ENCODE measurements at places on chromosomes 6 and 20.

DNA sequence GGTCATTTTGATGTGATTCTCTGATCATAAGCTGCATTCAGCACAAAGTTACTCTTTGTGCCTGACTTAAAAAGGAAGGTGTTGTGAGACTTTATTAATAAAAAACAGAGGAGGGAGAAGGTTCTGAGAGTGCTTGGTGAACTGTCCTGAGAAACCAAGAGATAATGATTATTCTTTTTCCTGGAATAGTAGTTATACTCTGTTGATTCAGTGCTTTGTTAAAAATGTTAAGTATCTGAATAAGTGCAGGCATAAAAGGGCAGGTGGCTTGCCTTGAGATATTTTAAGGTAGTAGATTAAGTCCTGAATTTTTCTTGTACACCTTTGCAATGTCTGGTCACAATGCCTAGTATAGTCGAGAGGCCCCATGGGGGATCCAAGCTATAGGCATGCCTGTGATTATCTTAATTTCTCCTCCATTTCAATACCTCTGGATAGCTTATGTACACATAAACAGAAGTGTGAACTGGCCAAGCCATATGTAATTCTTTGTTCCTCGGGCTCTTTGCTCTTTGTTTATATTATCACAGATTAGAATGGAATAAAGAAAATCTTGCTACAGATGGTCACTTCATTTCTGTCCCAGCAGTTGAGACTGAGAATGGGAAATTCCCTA is 50.0 kb downstream of the SOBP start:
- DNase-seq: no peak

DNA sequence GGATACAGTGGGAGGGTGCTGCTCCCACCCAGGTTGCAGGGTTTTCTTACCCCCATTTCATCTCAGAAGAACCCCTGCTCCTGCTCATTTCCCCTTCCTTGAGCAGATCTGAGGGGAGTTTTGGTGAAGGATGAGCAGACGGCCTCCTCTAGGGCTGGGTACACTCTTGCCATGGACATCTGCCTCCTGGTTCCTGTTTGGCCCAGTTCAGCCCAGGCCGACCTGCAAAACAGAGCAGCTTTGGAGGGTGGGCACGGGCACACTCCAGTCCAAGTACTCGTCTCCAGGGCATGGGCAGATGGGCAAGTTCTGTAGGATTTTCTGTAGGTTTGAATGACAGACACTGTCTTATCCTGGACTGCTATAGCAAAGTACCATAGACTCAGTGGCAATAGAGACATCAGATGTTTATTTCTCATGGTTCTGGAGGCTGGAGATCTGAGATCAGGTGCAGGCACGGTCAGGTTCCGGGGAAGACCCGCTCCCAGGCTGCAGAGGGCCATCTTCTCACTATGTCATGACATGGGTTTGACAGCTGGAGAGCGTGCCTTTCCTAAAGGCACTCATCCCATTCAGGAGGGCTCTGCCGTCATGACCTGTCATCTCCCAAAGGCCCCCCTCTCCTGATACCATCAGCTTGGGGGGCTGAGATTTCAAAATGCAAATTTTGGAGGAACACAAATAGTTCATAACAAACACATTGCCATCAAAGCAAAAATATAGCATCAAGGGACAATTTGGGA is 6.2 kb downstream of the NPBWR2 start:
- DNase-seq: no peak

GRCh38 chr6:134663356-134663755 is 286.5 kb downstream of the ALDH8A1 start:
- no peak for DNase-seq

- no peak for DNase-seq
These were observed 86.5 kb upstream of the CST7 start for GRCh38 chr20:24862606-24863005.

DNA sequence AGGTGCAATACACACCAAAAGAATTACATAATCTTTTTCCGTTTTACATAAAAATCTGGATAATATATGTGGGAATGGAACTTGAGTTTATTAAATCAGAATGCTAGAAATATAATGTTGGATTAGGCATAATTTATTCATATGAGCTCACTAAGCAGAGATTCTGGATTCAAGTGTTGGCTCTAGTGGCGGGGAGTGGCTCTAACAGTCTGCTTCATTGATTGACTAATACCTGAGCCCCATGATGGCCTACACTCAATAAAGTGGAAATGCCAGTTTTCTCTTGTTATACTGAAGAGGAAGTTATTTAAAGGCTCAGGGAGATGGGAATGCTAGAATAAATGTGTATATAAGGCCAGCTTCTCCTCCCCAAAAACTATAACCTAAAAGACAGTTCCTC is 285.5 kb upstream of the MOCS1 start:
- DNase-seq: no peak

DNA sequence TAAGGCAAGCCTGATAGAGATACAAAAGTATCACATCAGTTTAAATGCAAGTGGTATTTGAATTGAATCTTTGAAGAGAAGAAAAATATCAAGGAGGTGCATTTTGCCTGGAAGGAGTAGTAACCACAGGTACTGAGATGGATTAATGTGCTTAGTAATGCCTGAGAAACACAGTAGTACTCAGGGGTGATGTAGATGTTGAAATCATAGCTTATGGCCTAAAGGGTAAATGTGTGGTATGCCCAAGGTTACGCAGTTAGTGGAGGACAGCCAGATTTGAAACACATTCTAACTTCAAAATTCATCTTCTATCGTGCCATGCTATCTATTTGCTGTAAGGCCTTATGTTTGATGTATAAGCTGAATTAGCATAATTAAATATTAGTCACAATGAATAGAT is 55.9 kb downstream of the STXBP5 start:
- no peak for DNase-seq

DNA sequence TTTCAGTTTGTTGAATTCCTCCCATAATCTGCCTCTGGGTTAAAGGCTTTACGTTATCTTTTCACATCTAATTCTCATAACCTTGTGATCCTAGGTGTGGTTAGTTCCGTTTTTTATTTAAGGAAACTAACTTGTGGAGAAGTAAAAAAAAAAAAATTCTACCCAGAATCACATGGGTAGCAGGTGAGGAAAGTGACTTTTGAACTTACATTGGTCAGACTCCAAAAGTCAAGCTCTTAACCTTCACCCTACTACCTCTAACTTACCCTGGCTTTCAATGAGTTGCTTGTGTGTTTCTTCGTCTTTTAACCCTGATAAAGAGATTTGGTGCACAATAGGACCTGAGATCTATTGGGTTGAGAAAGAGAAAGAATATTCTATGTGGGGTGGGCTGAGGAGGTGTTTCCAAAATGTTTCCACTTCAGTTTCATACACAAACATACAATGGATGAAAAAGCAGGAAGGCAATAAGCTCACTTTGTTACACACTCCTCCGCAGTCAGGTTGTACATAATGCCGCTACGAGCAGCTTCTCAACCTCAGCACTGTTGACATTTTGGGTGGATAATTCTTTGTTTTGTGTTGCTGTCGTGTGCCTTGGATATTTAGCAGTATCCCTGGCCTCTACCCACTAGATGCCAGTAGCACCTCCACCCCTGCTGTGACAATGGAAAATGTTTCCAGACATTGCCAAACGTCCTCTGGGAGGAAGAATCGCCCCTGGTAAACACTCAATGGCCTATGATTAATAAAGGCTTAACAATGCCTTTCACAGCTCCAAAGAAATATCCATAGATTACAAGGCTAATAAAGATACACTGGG is 193.0 kb upstream of the ZNF217 start:
- DNase-seq: no peak

- DNase-seq: no peak
These were observed 18.2 kb upstream of the SASH1 start for GRCh38 chr6:148324297-148324985.

GRCh38 chr20:2799688-2800520 is 523 bp downstream of the CPXM1 start:
- DNase-seq: no peak

Measured in stimulated activated CD8-positive, alpha-beta memory T cell treated with anti-CD3 and anti-CD28 coated beads, Interleukin-7, amount 100 ng/mL, for 4 hours (primary cell).